ENCODE measurements at places on chromosomes 13 and 19.

DNA sequence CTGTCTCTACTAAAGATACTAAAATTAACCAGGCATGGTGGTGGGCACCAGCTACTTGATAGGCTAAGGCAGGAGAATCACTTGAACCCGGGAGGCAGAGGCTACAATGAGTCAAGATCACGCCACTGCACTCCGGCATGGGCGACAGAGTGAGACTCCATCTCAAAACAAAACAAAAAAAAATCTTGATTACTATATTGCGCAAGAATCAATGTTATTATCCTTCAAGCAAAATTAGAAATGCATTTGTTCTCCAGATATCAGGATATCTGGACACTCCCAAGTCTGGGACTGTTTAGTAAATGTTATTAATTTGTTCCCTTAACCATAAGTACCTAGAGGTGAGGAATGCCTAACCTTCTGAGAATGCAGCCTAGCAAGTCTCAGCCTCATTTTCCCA is 992.2 kb upstream of the PCDH20 start:
- no peak overlapping the region for H3K4me3 ChIP-seq
- no peak overlapping the region for H3K27ac ChIP-seq
- no peaks in the 10 kb centered on the region for H3K36me3 ChIP-seq
- no peaks in the 10 kb centered on the region for H3K27me3 ChIP-seq

DNA sequence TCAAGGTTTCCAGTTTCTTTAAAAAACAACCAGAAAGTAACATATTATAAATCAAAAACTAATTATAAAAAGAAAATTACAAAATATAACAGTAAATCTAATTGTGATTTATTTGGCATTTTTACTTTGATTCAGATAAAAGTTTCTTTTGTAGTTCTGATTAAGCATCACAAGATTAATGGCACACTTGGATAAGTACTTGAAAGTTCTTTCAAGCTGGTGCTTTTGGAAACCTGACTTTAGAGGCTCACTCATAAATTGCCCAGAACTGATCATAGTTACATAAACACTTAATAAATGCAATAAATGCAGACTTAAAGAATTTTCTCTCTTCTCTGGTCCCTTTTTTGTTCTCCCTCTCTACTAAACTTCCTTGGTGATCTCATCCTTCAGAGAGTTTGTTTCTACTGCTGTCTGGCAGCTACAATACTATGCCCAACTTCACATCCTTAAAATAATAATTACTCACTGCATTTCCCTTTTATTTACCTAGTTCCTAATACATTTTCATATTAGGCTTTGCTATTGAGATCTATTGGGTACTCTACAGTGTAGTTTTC is 1417.0 kb downstream of the EFNB2 start:
- no peaks in the 10 kb centered on the region for H3K27me3 ChIP-seq
- no peaks in the 10 kb centered on the region for H3K36me3 ChIP-seq

DNA sequence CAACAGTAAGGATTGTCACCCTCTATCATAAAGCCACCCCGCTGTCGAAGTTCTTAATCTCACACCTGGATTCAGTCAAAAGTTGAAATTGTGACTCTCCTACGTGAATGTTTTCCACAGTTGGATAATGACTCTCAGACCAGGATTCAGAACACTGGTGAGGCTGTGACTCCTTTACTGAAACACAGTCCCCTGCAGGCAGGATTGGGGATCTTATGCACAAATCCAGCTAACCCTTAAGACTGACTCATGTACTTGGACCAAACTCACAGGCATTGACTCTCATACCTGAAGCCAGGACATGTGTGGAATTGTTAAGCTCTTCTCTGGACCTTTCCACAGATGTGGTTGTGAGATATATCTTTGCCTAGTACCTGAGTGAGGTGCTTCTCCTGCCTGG is 46.8 kb downstream of the ZNF85 start:
- H3K36me3 ChIP-seq, result no peaks in the 10 kb centered on the region
- H3K4me3 ChIP-seq, result no peak overlapping the region
- peak overlapping the region; percentile 68 for H3K27ac ChIP-seq
- H3K4me1 ChIP-seq, result no peaks in the 10 kb centered on the region
- no peaks in the 10 kb centered on the region for H3K27me3 ChIP-seq

GRCh38 chr19:33186431-33187182 is 7.5 kb upstream of the LRP3 start:
- H3K27ac ChIP-seq, result no peak overlapping the region
- no peak for DNase-seq
- no peaks in the 10 kb centered on the region for H3K27me3 ChIP-seq
- no peaks in the 10 kb centered on the region for H3K36me3 ChIP-seq

Data from breast epithelium (tissue), 4 donors.